ENCODE measurements at places on chromosomes 6 and 20.

- DNase-seq: no peak
Measured at GRCh38 chr20:56316483-56316882, 42.3 kb upstream of the FAM210B start.

- DNase-seq: no peak
Measured at GRCh38 chr20:38081575-38081974, 48.0 kb downstream of the RPRD1B start.

GRCh38 chr20:17961587-17961940, 7.0 kb downstream of the SNX5 start:
- peak; percentile 61 for DNase-seq

GRCh38 chr6:127516662-127517273, 2.4 kb downstream of the MTCL3 start:
- peak; percentile 64 for DNase-seq

- DNase-seq: no peak
Measured at GRCh38 chr6:26502165-26502564, 2.1 kb downstream of the BTN1A1 start.

GRCh38 chr20:55394592-55394991, 610.7 kb downstream of the CBLN4 start:
- no peak for DNase-seq

DNA sequence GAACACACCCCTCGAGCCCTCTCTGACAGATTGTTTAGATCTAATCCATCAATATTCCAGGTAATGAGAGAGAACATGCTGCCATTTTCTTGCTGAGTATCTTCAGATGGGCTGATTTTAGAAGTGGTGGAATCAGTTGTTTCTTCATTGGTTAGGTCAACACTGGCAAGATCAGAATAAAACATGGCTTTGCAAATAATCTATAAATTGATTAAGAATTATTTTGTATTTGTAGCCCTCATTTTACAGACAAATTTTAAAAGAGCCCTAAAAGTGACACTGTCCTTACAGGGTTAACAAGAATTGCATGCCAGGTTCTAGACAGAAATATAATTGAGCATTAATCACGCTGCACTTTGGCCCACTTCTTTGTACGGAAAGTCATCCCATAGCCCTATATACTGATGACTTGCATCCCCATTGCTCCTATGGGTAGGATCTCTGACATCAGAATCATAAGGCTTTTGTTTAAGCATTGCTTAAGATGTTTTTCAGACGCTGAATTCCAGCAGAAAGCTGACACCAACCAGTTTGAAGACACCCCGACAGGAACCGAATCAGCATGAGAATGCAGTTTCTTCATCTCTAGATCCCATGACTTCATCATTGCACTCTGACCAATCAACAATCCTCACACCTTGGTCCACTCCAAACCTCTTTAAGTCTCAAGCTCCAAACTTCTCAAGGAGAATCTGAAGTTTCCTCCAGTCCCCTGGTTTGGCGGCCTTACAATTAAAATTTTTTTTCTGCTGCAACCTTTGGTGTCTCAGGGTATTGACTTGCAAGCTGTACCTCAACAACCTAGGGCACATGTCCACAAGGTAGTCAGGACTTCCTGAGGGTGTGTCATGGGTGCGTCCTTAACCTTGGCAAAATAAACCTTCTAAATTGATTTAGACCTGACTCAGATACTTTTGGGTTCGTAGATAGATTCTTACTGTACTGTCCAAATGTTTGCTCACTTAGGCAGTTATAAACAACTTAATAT, 7.8 kb downstream of the TDP2 start:
- DNase-seq: no peak
